PC-9 (cell line): ENCODE measurements at places on chromosomes 2 and 18. TPM values are rescaled to one million over a fixed set of nuclear protein-coding genes. Genes with fewer than 3 reads are reported as not detected.

DNA sequence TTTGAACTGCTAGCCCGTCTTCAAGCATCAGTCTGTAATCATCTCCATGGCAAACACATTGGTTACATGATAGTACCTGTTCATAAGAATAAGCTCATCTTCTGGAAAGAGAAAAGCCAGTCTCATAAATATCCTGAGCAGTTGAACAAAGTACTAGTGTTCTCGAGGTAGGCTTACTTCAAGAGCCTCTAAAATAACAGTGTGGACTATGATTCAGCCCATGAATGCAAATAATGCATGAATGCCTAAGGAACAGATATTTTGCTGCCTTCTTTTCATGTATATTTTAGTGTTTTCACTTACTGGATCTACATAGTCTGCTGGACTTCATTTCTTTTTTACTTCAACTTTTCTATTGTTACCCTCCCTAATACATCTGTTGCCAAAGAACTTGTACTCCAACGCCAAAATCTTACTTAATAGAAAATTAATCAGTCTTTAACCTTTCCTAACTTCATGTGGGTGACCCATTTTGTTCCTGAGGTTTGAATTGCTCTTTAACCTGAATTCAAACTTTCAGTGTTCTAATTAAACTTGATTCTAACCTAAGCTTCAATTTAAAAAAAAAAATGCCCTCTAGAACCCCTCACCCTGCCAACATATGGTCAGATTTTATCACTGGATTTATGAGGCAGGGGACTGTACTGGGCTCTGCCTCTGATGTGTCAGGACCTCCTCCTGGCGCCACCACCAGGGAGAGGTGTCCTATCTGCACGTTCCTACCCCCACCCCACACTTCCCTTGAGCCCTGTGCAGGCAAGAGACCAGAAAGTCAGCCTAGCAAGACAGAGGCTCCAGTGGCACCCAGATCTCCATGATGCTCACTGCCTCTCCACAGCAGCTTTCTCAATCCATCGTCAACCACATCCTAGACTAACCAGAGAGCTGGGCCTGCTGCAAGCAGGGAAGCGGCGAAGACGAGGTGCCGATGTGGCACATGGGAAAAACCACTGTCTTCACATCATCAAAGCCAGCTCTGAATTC, 264.7 kb upstream of the ID2 start:
- H3K27ac ChIP-seq = no peak overlapping the region
- no peaks in the 10 kb centered on the region for H3K36me3 ChIP-seq
- no peak overlapping the region for H3K4me3 ChIP-seq
- H3K27me3 ChIP-seq = peaks cover 86% of the 10 kb centered on the region

GRCh38 chr2:236602678-236603077, 33.1 kb downstream of the ACKR3 start:
- no peak overlapping the region for H3K4me3 ChIP-seq
- H3K36me3 ChIP-seq = no peaks in the 10 kb centered on the region
- H3K27ac ChIP-seq = no peak overlapping the region
- peaks cover 45% of the 10 kb centered on the region for H3K27me3 ChIP-seq
- DNase-seq = no peak

DNA sequence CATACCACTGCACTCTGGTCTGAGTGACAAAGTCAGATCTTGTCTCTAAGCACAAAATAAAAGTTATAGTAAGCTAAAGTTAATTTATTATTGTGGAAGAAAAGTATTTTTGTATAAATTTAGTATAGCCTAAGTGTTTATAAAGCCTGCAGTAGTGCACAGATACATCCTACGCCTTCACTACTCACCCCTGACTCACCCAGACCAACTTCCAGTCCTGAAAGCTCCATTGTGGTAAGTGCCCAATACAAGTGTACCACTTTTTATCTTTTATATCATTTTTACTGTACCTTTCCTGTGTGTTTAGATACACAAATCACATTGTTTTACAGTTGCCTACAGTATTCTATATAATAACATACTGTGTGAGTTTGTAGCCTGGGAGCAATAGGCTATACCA, 57.5 kb downstream of the UBE2E3 start:
- H3K4me3 ChIP-seq = no peak overlapping the region
- DNase-seq = no peak
- no peak overlapping the region for H3K27ac ChIP-seq
- no peaks in the 10 kb centered on the region for H3K36me3 ChIP-seq

GRCh38 chr2:102286041-102286440, 25.3 kb upstream of the IL1RL1 start:
- H3K27ac ChIP-seq = no peak overlapping the region
- no peaks in the 10 kb centered on the region for H3K36me3 ChIP-seq
- H3K4me1 ChIP-seq = peaks cover 9% of the 10 kb centered on the region
- H3K4me3 ChIP-seq = no peak overlapping the region
- DNase-seq = peak; percentile 5

DNA sequence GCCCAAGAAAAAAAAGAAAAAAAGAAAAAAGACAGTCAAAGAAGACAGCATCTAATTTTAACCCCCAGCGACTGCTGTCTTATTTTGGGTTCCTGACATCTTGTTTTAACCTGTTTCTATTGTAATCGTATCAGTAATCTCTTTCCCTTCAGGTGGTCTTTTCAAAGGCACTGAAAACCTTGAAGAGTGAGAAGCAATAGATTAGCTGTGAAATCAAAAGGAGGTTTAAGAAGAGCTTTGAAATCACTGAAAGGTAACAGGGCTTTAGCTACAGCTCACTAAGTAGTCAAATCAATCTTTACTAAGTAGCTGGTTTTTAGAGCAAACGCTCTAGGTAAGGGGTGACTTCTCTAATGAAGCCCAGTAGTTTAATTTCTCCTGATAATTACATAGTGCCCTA, 5.4 kb upstream of the TANC1 start:
- no peaks in the 10 kb centered on the region for H3K27me3 ChIP-seq
- H3K4me1 ChIP-seq = no peaks in the 10 kb centered on the region
- no peaks in the 10 kb centered on the region for H3K36me3 ChIP-seq
- no peak for DNase-seq
- no peak overlapping the region for H3K27ac ChIP-seq

- H3K4me1 ChIP-seq = peaks cover 4% of the 10 kb centered on the region; the same call in 1 of the 2 replicates
- no peaks in the 10 kb centered on the region for H3K27me3 ChIP-seq
- no peak for DNase-seq
- H3K27ac ChIP-seq = no peak overlapping the region
Measured at GRCh38 chr18:21489919-21490495, 110.5 kb downstream of the ESCO1 start.

The MSH2 gene
- total RNA-seq = 41.7 and 54.2 TPM in 2 replicates

The POLE4 gene
- total RNA-seq = 53.8 and 74.4 TPM in 2 replicates

The PAX8 gene
- 5.8 and 6.4 TPM in 2 replicates for total RNA-seq
